Sciatic nerve (tissue), 2 donors: ENCODE measurements at places on chromosomes 12 and 14.

DNA sequence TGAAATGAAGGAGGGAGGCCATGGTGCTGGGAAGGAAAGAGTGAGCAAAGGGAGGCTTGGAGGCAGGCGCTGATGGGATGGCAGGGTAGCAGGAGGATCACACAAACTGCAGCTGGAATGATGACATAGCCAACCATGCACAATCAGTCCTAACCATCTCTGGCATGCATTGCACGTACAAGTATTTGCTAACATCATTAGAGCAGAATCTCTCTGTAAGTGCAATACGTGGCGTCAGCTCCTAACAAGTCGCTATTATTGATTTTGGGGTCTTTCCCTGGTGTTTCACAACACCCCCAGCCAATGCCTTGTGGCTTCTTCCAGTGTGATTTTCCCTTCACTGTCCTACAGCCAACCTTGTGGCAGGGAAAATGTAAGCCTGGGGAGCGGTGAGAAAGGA is 18.5 kb downstream of the BDKRB1 start:
- no peak for DNase-seq

DNA sequence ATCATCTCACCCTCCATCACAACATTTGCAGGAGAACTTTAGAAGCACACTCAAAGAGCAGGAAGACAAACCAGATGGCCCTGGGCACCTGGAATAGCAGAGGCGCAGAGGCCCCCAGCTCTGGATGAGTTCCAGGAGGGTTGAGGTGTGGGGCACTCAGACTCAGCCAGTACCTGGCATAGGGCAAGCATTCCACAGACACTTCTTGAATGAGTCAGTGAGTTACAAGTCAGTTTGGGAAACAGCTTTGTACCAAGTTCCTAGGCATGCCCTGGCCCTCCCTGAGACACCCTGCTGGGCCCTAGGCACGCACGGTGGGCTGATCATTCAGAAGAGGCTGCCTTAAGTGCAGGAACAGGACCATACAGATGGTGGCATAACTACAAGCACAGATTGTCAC is 54.3 kb downstream of the MAP3K9 start:
- DNase-seq = no peak

GRCh38 chr12:109461846-109462756 is 15.0 kb downstream of the KCTD10 start:
- DNase-seq = peak; percentile 91

GRCh38 chr14:95547626-95548327 is 12.9 kb downstream of the GLRX5 start:
- DNase-seq = no peak

- DNase-seq = no peak
These were observed 72.8 kb downstream of the ANKS1B start for GRCh38 chr12:99911967-99912366.

DNA sequence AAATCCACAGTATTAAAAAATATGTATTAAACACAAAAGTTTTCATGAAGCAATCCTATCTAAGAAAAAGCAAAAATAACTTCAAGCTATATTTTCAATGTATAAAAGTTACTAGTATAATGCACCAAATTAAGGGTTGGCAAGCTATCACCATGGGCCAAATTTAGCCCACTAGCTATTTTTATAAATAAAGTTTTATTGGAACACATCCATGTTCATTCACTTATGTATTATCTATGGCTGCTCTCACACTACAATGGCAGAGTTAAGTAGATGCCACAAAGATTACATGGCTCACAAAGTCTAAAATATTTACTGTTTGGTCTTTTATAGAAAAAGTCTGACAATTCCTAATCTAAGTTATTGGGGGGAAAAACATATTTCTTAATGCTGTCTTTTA is 17.6 kb downstream of the KLHL28 start:
- DNase-seq = no peak

GRCh38 chr12:915090-915489 is 34.4 kb downstream of the RAD52 start:
- no peak for DNase-seq

DNA sequence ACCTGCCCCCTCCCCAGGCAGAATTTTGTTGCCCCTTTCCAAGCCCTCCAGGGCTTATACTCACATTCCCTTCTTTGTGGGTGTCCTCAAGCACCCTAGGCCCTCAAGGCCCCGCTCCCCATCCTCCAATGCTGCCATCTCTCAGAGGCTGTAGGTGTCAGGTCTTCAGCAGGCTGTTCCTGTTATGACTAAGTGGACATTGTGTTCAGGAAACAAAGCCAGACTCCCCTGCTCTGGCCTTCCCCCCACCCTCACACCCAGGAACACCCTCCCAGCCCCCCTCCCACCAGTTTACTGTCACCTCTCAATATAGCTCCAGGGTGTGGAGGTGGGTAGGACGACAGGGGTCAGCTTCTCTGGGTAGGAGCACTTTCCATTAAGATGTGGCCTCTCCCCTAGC is 1.4 kb upstream of the MYH6 start:
- DNase-seq = no peak

GRCh38 chr14:68978172-68978911 is 760 bp downstream of the ACTN1 start:
- DNase-seq = peak; percentile 83

GRCh38 chr14:91770185-91770584 is 38.3 kb upstream of the CATSPERB start:
- DNase-seq = no peak

GRCh38 chr14:76289276-76289675 is 86.7 kb upstream of the ESRRB start:
- DNase-seq = no peak
